ENCODE measurements at places on chromosomes 11 and 22.

DNA sequence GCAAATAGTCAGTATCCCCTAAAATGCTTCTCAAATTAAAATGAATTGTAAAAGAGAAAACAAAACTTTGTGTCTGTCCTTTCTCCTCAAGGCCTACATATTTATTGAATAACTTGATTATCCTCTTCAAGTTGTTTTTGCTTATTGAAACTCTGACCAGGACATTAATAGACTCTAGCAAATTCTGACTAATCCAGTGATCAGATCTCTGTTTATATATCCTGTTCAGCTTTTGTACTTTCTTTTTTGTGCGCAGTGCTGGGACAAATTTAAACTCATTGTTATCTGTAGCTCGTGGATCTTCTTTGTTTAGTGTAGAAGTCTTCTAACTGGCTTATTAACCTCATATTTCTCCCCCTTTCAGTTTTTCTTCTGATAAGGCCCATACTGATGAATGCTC is 139.9 kb upstream of the SORL1-AS1 start:
- DNase-seq: peak; percentile 45

DNA sequence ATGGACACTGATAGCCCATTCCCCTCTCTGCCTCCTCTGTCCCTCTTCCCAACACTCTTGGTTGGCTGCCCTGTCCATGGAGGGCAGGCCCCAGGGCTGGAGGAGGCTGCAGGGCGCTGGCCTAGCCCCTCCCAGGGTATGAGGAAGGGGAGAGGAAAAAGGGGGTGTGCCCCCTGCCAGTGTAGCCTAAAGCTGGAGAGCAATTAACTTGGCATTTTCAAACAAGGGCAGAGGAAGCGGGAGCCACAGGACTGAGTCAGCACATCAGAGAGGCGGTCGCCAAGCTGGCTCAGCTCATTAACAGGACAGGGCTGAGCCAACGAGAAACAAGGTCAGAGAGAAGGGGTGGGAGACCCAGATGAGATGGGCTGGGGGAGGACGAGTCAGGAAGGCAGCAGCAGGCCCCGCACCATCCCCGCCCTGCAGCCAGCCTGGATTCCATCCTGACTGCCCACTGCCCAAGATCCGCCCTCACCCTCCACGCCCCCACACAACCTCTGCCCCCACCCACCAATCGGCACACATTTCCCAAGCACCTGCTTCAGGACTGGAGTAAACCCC is 76.3 kb downstream of the BUD13 start:
- no peak for DNase-seq

GRCh38 chr22:39785232-39785631 is 108.3 kb downstream of the ENTHD1 start:
- no peak for DNase-seq

DNA sequence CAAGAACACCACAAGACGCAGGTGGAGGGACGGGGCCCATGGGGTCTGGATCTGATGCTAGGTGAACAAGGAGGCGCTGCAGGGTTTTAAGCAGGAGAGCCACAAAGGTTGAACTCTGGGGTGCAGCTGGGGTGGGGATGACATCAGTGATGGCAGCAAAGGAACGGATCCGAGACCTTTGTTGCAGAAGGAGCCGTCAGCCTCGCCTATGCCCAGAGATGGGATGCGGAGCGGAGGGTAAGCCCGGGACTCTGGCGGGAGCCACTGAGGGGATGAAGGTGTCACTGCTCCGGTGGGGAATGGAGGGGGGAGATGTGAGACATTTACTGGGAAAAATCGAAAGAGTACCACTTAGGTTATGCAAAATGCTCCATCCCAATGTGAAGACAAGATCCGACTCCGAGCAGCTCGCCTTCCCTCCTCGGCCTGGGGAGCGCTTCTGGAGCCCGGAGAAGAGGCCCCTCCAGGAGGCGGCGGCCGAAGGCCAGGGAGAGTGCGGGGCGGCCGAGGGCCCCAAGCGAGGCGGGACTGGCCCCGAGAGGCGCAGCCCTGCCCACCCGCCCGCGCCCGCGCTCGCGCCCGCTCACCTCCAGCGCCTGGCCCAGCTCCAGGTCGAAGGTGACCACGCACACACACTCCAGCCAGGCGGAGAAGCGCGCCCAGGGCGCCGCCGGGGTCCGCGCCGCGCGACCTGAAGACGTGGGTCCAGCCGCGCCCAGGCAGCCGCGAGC is 422 bp downstream of the DENND6B start:
- DNase-seq: no peak

GRCh38 chr11:121801781-121802180 is 314.2 kb downstream of the BLID start:
- DNase-seq: no peak

Data from GM20000 (cell line).